Activated gamma-delta T cell treated with anti-CD3 and anti-CD28 coated beads, Interleukin-2, amount 50 U/mL, for 16 hours (primary cell): ENCODE measurements at places on chromosomes 7 and 10.

GRCh38 chr7:2660359-2661095 is 27.5 kb upstream of the AMZ1 start:
- no peak for DNase-seq

GRCh38 chr10:131961777-131962662 is 19.7 kb downstream of the BNIP3 start:
- DNase-seq, result no peak

DNA sequence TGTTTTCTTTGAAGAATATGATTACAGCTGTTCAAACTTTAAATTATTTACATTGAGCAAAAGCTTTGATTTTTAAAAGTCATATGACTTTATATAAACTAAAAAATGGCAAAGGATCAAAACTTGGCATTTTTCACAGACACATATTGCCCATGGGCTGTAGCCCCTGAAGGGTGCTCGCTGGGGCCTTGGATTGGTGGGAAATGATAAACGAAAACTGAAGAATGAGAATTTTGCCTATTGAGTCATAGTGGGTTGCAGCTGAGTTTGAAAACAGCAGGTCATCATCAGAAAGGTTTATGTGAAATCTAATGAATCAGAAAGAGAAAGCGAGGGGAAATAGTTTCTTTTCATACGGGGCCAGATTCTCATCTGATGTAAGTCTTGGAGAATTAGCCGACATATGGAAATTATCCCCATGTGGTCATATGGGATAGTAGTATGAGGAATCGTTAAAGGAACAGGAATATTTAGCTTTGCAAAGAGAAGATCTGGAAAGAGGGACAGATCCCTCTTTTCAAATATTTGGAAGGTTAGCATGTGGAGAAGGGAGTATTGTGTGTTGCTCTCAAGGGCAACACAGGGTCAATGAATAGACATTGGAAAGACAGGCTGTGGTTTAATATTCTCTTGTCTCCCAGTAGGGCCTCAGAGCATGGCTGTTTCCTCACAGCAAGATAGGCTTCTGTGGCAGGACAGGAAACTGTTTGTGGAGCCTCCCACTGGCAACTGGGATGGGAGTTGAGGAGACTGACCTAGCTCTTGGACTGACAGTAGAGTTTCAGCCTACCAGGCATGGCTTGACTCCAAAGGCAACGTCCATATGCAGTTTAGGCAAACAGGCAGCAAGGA is 119.0 kb downstream of the FZD1 start:
- DNase-seq, result no peak

- DNase-seq, result no peak
These were observed 84.0 kb downstream of the MAPK8 start for GRCh38 chr10:48390558-48390871.

DNA sequence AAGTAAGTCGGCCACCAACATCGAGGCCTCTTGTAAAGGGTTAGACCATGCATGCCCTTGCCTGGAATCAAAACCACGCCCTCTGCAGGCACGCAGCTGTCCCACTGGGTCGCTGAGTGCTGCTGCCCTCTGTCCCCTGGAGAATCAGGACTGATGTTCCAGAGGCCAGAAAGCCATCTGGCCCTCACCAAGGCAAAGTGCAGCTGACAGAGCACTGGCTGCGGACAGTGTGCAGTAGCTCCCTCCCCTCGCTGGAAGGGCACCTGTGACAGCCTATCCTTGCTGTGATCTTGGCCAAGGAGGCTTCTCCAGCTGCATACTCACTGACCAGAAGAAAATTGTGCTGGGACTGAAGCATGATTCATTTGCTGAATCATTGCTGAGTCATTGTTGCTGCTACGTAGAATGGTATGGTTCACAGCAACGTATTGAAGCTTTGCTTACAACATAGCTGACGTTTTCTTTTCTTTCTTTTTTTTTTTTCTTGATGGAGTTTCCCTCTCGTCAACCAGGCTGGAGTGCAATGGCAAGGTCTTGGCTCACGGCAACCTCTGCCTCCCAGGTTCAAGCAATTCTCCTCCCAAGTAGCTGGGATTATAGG is 30.4 kb downstream of the DDC start:
- no peak for DNase-seq

- no peak for DNase-seq
These were observed 450.2 kb upstream of the GALNT17 start for GRCh38 chr7:70681469-70682350.

DNA sequence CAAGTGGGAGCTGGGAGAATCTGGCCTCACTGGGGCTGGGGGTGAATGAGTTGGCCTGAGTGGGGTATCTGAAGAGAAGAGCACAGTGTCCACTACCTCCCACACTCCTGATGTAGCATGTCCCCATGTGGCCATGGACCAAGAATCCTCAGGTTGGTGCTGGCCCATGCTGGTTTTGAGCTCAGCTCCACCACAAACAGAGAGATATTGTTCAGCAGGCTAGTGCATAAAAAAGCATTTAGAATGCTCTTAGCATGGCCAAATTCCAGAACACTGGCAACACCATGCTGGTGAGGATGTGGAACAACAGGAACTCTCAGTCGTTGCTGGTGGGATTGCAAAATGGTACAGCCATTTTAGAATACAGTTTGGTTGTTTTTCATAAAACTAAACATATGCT is 61.4 kb downstream of the FRMPD2 start:
- DNase-seq, result no peak

DNA sequence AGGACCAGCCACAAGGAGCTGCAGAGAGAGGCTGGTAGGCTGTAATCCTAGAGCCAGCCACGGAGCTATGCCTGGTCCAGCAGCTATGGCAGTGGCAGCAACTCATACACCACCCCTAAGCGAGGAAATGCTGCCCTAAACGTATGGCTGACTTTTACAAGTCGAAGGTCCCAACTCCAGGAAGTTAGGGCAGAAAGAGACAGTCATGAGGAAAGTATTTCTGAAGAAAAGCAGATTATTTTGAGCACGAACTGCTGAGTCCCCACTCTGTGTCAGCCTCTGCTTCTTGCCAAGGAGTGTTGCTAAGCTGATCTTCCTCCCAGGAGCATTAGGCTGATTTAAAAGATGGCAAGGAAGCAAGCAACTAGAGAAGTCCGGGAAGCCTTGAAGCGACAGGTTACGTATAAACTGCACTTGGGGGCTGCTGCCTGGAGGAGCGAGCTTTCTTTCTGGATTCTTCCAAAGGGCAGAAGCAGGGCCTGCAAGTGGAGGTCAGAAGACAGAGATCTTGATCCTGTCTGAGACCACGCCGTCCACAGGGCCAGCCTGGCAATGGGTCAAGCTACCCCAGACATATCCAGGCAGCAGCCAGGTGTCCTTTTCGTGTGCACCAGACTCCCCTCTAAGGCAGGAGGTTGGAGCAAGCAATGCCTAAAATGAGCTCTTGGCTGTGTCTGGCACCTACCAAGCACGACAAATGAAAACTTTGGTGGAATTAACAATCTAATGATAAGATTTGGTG is 39.4 kb downstream of the PLXNA4 start:
- DNase-seq, result no peak

- DNase-seq, result no peak
These were observed 42.2 kb upstream of the SRGN start for GRCh38 chr10:69045441-69046300.

- no peak for DNase-seq
These were observed 110.9 kb upstream of the NANOS1 start for GRCh38 chr10:118918587-118918986.

GRCh38 chr7:35035511-35035961 is 1.7 kb downstream of the DPY19L1 start:
- DNase-seq, result no peak

DNA sequence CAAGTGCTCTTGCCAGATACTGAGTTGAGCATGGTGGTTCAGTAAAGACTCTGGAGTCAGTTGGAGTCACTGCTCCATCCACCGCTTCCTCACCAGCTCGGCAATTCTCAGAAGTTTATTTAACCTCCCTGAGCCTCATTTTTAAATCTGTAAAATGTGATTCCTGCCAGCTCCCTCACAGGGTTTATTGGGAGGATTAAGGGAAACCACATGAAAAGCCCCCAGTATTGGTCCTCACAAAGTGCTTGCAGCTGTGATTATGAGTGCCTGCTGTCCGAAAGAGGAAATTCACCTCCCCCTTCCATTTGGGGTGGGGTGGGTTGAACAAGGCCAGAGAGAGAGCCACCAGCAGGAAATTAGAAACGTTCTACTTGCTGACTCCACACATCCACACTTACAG is 99.0 kb downstream of the AOAH start:
- DNase-seq, result no peak

DNA sequence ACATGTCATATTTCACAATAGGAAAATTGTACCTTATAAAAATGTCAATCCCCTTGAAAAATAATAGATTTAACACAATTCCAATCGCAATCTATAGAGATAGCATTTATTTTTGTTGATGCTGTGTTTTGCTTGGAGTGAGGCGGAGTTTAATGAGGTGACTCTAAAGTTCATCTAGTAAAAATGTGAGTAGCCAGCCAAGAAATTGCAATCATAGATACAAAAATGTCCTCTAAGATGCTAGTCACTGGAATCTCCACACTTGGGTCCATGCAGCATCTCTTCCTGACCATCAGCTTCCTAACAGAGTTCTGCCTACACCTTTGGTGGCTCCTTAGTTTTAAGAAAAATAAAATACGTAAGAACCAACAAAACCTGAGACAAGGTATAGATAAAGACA is 44.9 kb downstream of the GLI3 start:
- DNase-seq, result no peak

GRCh38 chr10:101859530-101859929 is 15.9 kb upstream of the KCNIP2 start:
- no peak for DNase-seq

DNA sequence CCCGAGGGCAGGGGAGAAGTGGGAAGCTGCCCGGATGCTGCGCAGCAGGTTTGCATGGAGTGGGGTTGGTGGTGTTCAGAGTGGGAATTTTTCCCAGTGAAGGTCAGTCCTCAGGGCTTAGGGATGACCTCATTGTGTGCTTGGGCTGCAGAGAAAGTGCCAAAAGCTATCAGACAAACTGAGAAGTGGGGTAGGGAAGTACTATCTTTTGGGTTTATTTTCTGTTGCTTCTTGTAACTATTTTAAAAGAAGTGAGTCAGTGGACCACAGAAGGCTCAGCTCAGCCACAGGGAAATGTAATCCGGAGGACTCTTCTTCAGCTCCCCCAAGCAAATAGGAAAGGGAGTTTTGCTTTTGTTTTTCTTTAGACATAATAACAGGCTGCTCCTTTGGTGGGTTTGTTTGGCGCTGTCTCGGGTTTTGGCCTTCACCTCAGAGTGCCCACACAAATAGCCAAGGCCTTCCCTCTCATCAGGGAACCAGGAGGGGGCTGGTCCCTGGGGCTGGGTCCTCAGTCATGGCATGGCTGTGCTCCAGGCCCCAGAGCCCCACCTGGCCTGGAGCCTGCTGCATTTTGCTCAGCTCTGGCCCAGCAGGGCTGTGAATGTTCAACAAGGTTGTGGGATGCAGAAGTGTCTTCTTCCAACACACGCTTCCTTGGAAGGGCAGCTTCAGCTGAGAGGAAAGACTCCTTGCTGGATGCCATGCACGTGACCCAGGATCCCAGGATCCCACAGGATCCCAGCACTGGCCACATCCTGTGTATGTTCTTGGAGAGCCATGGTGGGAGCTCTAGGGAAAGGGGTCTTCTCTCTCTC is 5.4 kb upstream of the FAM170B start:
- DNase-seq, result no peak

DNA sequence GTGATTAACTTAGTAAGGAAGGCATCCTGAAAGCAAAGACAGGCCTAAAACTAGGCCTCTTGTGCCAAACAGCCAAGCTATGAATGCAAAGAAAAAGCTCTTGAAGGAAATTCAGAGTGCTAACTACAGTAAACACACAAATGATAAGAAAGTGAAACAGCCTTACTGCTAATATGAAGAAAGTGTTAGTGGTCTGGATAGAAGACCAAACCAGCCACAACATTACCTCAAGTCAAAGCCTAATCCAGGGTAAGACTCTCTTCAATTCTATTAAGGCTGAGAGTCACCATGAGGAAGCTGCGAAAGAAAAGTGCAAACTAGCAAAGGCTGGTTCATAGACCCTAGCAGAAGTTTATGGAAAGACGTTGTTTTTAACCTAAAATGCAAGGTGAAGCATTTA is 66.0 kb downstream of the IPMK start:
- no peak for DNase-seq

GRCh38 chr7:112186300-112186699 is 19.9 kb downstream of the DOCK4 start:
- DNase-seq, result no peak

DNA sequence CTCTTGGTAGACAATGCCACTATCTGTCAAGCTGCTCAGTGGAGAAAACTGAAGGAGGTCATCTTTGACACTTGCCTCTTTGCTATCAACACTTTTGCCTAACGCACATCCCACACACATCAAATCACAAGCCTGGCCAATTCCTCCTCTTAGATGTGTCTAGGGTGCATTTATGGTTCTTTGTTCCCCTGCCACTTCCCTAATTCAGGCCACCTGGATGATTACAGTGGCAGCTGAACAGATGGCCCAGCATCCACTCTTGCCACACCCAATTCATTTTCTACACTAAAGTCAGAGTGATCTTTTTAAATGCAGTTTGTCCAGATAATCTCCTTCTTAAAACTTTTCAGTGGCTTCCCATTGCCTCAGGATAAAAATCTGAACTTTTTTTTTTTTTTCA is 58.6 kb downstream of the LAMB4 start:
- DNase-seq, result no peak

- DNase-seq, result no peak
These were observed 52.6 kb downstream of the TRUB1 start for GRCh38 chr10:114990586-114990985.

- DNase-seq, result no peak
These were observed 58.3 kb upstream of the EGFR start for GRCh38 chr7:54960517-54960916.

DNA sequence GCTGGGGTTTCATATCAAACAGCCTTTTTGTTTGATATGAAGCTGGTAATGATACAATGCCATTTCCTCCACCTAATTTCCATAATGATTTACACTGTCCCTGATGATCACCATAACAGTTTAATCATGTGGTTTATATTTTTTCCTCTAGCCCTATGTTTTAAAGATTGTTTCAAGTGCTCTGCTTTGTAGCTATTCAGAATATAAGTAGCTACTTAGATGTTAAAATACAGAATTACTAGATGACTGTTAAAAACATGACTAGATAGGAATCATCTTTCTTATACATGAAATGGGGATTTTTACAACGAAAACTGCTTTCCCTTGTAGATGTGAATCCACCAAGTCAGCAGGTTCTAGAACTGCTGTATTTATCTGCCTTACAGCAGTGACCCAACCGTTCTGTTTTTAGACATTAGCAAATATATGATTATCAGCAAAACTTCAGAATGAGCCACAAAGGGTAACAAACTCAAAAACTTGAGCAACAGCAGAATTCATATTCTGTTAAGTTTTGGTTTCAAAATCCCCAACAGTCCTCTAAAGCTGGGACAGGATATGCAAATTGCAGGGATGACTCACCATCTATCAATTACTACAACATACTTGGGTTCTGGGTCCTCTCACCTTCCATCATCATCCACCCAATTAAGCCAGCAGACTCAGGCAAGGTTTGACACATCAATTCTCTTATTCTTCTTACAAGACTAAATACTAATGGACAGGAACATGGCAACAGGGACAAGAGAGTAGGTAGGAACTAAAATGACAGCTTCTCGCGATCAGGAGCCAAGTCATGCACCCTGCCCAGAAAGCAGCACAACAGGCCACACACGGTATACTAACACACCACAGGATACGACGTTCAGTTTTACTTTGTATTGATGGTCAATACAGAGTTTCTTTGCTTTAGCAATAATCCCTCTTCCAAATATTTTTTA is 83.9 kb downstream of the PIP4K2A start:
- no peak for DNase-seq
